Stimulated activated CD4-positive, alpha-beta T cell treated with anti-CD3 and anti-CD28 coated beads, Interleukin-1b, Interleukin-23, amount 100 ng/mL, for 24 hours (primary cell): ENCODE measurements at places on chromosomes 3 and 15.

GRCh38 chr15:74036271-74037170 is 42.0 kb downstream of the PML start:
- DNase-seq = no peak

DNA sequence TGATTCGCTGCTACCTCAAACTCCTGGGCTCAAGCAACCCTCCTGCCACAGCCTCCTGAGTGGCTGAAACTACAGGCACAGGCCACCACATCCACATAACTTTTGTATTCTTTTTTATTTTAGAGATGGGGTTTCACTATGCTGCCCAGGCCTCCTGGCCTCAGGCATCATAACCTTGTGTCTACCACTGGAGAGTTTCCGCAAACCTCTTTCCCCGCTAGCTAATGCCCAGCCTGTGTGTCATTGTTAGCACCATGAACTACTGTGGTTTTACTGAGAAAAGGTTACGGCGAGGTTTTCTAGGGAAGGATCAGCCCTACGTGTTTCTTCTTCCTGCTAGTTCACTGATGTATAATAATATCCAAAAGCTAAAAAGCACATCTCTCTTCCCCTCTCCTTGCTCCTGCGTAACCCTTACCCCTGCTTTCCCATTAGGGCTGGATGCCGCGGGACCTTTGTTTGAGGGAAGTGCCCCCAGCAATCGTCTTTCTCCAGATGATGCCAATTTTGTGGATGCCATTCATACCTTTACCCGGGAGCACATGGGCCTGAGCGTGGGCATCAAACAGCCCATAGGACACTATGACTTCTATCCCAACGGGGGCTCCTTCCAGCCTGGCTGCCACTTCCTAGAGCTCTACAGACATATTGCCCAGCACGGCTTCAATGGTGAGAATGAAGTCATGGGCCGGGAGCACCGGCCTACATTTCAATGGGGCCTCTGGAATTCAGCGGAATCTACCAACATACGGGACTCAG is 113.7 kb downstream of the LIPC start:
- DNase-seq = no peak

GRCh38 chr3:23073724-23074305 is 129.3 kb upstream of the UBE2E2 start:
- DNase-seq = no peak

DNA sequence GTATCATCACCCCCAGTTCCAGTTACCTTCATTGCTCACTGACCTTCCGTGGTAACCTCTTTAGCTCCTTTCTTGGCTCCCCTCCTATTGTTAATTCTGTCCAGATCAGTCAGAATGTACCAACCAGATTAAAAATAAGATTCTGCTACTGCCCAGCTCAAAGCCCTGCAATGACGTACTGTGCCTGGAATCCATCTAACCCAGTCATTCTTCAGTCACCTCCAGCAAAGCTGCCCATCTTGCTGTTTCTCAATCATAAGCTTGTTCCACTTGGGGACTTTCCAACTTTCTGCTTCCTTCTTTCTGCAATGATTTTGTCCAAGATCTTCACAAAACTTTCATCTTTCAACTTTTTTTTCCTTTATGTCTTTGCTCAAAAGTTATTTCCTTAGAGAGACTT is 512.0 kb upstream of the ZNF385D start:
- no peak for DNase-seq

- no peak for DNase-seq
Observed at GRCh38 chr15:46710401-46710960, 1006.8 kb upstream of the SEMA6D start.
